ENCODE measurements at places on chromosomes 11 and 22. TPM values are rescaled to one million over a fixed set of nuclear protein-coding genes. Genes with fewer than 3 reads are reported as not detected.

- no peak for DNase-seq
Measured at GRCh38 chr11:27916541-27917100, 191.3 kb downstream of the KIF18A start.

TSPAN32 gene
- 1.2 TPM for total RNA-seq

DNA sequence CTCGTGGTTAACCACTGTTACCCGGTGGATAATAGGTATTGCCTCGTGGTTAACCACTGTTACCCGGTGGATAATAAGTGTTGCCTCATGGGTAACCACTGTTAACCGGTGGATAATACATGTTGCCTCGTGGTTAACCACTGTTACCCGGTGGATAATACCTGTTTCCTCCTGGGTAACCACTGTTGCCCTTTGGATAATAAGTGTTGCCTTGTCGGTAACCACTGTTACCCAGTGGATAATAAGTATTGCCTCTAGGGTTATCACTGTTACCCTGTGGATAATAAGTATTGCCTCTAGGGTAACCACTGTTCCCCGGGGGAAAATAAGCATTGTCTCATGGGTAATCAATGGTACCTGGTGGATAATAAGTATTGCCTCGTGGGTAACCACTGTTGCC is 15.0 kb upstream of the NXPE4 start:
- no peak for DNase-seq

DNA sequence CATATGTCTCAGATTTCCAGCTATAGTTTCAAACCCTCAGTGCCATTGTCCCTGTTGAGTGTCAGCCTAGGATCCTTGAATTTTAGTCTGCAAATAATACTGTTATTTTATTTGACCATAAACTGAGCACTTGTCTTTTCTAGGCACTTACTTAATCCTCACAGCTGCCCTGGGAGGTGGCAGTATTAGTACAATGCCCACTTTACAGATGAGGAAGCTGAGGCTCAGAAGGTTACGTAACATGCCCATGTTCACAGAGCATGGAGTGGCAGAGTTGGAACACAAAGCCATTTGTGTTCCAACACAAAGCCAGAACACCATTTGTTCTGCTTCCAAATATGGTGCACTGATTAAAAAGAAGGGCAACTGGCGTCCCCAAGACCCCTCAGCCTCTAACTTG is 38.2 kb upstream of the ALX4 start:
- DNase-seq = no peak

- no peak for DNase-seq
Measured at GRCh38 chr11:1338201-1339065, 29.0 kb upstream of the TOLLIP start.

GRCh38 chr11:24779791-24780190 is 282.9 kb downstream of the LUZP2 start:
- DNase-seq = no peak

PGA5 gene
- 0.39 TPM for total RNA-seq

- no peak for DNase-seq
Measured at GRCh38 chr22:19064354-19065054, 57.7 kb downstream of the DGCR2 start.

- DNase-seq = no peak
Measured at GRCh38 chr22:43185860-43186261, 1.1 kb downstream of the TTLL12 start.

DNA sequence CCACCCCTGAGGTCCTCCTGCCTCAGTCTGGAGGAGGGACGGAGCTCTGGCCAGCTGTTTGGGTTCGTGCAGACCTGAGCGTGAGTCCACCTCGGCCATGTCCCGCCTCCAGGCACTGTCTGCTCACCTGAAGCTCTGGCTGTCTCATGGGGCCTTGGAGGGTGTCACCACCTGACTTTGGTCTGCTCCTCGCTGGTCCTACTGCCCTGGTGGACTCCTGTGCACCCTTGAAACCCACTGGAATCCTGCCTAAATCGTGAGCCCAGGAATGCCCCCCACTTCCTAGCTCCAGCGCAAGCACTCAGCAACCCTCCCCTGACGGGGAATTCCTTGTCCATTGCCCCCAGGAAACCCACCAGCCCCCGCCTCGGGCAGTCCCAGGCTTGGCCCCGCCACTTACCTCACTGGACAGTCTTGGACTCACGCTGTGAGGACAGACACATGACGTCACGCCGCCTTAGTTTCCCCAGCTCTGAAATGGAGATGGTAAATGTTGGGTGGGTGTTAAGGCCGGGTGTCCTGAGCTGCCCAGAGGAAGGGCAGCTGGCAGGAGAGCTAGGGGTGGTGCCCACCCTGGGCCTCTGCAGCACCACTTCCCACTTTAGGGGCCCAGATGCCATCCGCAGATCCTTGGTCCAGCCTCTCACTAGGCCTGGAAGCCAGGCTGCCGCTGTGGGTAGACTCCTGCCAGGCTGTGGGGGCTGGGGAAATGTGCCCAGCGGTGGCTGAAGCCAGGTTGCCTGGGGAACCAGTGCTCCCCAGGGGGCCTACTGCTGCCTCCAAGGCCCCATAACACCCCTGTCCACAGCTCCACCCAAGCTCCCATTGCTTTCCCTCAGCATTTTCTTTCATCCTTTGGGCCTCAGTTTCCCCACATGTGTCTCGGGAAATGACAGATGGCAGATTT is 18.2 kb upstream of the TBX1 start:
- no peak for DNase-seq
